ENCODE measurements at places on chromosomes 16 and 17.

DNA sequence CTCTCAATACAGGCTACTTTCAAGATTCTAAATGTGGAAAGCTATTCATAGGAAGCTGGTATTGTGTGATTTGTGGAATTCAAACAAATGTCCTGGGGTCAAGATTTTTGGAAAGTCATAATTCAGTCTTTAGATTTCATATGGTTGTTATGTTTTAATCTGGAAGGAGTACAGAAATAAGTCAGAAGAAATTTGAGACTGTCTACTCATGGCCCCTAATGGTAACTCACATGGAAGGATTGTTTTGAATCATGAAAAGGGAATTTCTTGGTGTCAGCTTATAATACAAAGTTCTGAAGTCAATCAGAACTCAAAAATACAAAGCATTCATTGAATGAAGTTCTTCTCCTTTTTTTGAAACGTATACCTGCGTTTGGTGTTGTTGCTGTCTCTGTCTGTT, 3.1 kb downstream of the KCNJ2 start:
- no peak for DNase-seq

DNA sequence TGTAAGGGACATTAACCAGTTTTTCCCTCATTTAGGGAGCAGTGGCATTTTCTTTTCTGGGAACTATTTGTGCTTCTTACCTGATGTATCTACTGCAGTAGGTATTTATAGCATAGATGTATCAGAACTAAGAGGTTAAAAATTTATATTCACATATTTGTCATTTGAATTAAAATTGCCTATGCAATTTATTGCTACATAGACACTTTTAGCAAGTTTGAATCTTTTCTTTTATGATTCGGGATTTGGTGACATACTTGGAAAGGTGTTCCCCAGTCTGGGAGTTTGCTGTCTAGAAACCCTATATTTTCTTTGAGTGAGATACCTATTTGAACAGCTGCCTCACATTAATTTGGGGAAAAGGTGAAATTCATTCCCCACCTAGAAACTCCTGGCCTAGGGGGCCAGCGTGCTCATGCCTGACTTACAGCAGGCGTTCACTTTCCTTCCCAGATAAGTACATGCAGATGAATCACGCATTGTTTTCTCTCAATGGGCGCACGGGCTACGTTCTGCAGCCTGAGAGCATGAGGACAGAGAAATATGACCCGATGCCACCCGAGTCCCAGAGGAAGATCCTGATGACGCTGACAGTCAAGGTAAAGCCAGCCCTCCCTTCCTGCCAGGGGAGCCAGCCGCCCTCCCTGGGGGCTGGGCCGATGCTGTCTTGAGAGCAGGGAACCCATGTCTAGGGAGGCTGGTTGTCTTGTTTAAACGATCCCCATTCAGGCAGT, 73.8 kb downstream of the SDR42E1 start:
- no peak for DNase-seq

GRCh38 chr17:78353834-78354233, 6.0 kb downstream of the SOCS3 start:
- DNase-seq: no peak

GRCh38 chr17:56675876-56676660, 82.6 kb downstream of the NOG start:
- no peak for DNase-seq

GRCh38 chr17:59387351-59388068, 56.1 kb downstream of the YPEL2 start:
- no peak for DNase-seq
